Stimulated activated CD4-positive, alpha-beta T cell treated with anti-CD3 and anti-CD28 coated beads, Interleukin-2, amount 100 ng/mL, for 4 hours (primary cell): ENCODE measurements at places on chromosomes 7 and 10.

DNA sequence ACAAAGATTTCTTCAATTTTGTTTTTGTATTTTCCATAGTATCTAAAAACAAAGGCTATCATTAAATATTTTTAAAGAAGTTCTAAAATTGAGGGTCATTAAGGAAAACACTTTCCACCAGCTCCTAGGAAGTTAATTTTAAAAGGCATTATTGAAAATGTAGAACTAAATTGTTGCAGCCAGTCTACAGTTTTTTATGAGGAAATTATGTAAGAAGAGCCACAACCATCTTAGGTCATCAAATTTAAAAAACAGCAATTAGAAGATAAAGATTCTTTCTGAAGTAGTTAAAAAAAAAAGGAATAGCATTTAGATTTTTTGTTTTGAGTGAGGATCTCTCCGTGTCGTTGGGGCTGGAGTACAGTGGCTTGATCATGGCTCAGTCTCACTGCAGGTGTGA is 161.7 kb downstream of the NRBF2 start:
- DNase-seq: no peak

- DNase-seq: no peak
Measured at GRCh38 chr10:15436696-15437095, 65.6 kb upstream of the FAM171A1 start.

DNA sequence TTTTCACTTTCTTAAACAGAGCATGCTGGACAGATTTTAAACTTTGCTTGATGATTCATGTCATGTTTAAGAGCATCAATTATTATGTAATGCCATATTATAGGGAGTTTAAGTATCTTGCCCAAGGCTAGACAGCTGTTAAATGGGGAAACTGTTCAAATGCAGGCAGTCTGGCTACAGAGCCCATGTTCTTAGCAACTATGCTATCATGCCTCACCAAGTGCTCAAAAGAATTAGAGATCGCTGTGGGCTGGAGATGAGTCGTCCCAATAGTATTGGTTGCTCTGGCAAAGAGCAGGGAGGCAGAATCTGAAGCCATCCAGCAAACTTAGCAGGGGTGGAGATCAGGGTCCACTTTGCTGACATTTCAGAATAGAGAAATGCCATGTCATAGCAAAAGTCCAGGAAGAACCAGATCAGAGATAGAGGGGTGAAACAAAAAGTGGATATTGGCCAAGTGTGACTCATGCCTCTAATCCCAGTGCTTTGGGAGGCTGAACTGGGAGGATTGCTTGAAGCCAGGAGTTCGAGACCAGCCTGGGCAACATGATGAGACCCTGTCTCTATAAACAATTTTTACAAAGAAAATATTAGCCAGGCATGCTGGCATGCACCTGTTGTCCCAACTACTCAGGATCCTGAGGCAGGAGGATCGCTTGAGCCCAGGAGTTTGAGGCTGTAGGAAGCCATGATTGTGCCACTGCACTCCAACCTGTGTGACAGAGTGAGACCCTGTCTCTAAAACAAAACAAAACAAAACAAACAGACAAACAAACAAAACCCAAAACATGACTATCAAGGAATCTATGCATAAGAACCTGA is 57.8 kb downstream of the BAMBI start:
- no peak for DNase-seq

DNA sequence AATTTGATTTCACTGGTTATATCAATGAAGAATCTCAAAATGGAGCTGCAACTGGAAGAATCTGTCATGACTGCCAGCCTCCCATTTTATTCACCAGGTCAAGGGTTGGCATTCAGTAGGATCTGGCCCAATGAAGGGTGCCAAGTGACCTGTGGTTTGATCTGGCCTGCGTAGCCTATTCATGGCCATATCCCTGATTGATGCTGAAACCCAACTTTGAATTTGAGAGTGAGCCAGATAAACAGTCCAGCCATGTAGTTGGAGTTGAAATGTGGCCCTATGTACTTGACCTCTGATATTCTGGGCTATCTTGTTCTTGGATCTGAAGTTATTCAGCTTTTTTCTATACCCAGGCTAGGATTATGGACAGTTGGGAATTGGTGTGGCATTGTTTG is 1.5 kb downstream of the MKLN1 start:
- no peak for DNase-seq

DNA sequence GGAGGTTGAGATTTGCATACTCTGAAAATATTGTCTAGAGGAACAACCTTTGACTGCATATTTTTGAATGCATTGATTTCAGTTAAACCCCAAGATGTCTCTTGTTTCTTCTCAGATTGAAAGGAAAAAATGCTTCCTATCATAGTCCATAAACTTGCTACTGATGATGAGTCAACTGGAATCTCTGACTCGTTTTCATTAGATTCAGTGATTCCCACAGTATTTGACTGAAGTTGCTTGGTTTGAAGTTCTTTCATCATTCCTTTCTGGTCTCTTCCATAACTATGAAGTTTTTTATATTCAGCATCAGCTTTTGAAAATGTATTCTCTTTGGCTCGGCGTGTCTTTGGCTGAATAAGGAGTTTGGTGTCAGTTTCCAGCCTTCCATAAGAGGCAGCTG is 10.7 kb downstream of the PEX1 start:
- DNase-seq: no peak

DNA sequence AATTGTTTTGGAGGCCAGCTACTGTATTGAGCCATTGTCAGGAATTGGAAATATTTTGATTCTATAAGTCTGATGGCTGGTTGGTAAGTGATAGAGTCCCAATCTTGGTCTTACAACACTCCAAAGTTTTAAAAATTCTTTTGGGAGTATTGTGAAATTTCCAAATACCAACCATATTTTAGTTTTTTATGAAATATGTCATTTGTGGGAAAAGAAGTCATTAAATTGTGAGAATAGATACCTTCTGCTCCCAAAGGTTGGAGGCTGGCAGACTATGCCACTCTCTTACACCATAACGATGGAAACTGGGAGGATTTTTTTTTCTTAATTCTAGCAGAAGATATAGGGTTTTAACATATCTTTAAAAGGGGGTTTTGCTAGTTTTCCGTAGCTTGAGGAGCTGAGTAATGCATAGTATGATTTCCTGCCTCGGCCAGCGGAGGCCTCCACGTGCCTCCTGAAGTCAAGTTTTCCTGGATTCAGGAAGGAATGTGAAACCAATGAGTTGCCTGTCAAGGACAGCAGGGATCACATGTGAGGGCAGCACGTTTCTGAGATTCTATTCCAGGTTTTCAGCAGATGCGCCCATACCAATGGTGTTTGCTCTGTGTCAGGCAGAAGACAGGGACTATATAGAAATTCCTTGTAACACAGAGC is 92.2 kb upstream of the LAMB4 start:
- DNase-seq: no peak

- DNase-seq: no peak
Measured at GRCh38 chr10:118209215-118209614, 132.9 kb downstream of the FAM204A start.

DNA sequence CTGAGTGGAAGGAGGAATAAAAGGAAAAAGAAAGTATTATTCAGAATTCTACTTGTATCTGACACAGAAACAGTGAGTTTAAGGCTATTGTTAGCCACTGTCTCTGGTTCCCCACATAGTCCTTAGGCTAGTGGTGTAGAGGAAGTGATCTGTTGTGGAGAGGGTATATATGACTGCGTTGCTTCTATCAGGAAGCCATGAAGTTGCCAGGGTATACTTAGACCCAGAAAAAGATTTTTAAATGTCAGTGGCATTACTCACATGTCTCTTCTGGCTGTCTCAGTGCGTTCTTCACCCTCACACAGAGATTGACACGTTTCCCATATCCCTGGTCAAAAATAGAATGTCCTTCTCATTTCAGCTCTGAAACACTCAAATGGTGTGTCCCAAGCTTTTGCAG is 72.7 kb downstream of the SEM1 start:
- no peak for DNase-seq

- no peak for DNase-seq
Measured at GRCh38 chr10:131277969-131278368, 33.6 kb downstream of the TCERG1L start.

- DNase-seq: no peak
Measured at GRCh38 chr10:61452655-61453641, at the start of gene TMEM26. TMEM26 (minus strand) TSS chr10:61453381; CDS start chr10:61453081, 300 bp downstream.

DNA sequence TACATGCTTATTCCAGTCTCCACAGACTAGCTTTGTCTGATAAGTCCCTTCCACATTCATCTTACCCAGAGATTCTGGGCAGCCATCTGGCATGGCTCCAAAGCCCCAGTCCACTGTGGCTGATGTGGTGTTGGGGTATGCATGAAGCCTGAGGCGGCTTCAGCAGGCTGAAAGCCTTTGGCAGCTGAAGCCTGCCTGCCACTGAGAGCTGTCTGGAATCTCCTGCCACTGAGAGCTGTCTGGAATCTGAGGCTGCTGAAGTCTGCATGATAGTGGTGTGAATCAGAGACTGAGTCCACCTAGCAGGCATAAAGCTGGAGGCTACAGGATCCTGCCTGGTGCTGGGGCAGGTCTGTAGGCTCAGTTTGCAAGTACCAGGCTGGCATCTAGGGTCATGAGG is 87.1 kb downstream of the DYNC1I1 start:
- DNase-seq: no peak

GRCh38 chr7:45190406-45191165 is 33.0 kb downstream of the RAMP3 start:
- no peak for DNase-seq

- no peak for DNase-seq
Measured at GRCh38 chr10:81817596-81818170, 57.3 kb upstream of the NRG3 start.
